ENCODE measurements at places on chromosomes 2 and 18.
A peak's percentile ranks its signal among the peaks of the same experiment; 100 is the strongest.

GRCh38 chr2:41906338-41906725 lies 141.5 kb upstream of the PKDCC start:
- DNase-seq = no peak

- DNase-seq = no peak
Measured at GRCh38 chr2:50346629-50347357, 685.1 kb downstream of the NRXN1 start.

- no peak for DNase-seq
Measured at GRCh38 chr2:136242100-136242499, 124.2 kb upstream of the CXCR4 start.

DNA sequence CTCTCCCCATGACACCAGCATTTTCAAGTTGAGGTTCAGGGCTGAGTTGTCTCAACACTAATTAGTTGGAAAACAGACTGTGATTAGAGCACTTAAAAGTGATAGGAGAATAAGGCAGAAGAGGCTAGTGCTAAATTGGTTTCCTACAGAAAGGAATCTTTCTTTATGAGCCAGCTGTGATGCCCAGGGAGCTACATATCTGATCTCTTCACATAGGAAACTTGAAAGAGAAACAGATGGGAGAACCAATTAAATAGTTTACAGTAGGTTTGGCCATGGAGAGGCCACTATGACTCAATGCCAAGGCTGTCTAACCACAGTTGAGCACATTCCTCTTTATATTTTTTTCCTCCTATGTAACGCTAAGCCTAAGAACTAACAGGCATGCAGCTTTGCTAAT lies 418.3 kb upstream of the CYRIA start:
- DNase-seq = no peak

DNA sequence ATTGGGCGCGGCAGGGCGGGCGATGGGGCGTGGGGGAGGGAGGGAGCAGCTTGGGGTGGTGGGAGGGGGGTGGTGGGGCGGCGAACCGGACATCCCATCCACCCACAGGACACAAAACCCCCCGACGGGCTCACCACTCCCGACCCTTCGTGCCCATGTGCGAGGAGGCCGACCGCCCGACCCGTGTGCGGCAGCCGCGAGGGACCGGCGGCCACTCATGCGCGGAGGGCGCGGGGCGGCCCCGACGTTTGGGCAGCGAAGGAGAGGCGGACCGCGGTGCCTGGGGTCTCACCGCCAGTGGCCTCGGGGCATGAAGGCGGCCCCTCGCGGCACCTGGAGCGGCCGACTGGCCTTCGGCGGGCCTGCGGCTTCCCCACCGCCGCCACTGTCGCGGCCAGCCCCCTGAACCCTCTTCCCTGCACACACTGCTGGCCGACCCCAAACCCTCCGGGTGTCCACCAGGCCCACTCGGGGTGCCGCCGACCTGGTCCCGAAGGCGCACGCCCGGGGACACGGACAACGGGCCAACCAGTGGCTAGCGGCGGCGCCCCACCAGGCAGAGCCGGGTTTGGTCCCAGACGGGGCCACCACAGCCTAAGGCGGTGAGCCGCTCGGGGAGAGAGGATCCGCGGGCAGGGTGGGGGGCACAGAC lies 94.6 kb upstream of the ANKRD30BL start:
- no peak for DNase-seq

GRCh38 chr2:190408538-190409271 lies 550 bp downstream of the MFSD6 start:
- DNase-seq = peak; percentile 50

GRCh38 chr2:44459739-44460138 lies 98.0 kb downstream of the CAMKMT start:
- no peak for DNase-seq

- DNase-seq = no peak
Measured at GRCh38 chr18:292271-292670, 24.4 kb upstream of the THOC1 start.
